AG08396 (cell line): ENCODE measurements at places on chromosomes 11 and 22.

- no peak for DNase-seq
Measured at GRCh38 chr11:40376331-40376730, 1083.1 kb downstream of the LRRC4C start.

DNA sequence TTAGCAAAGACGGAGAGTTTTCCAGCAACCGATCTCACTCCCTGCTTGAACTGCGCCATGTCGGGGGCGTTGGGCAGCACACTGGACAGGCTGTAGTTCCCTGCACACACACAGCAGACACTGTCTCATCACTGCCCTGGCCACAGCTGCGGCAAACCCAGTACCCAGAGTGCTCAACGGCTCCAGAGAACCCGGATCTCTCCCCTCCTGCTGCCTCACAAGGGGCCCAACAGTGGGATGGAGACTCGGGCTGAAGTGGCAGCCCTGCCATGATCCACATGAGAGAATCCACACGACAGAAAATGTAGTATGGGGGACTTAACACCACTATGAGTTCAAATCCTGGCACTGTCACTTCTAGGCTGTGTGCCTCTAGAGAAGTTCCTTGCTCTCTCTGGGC lies 58.0 kb downstream of the ARFGAP3 start:
- no peak for DNase-seq

- DNase-seq = no peak
Measured at GRCh38 chr11:101082813-101083212, 46.8 kb downstream of the PGR start.

GRCh38 chr11:74057249-74058151 lies 48.6 kb upstream of the UCP3 start:
- DNase-seq = peak; percentile 69

DNA sequence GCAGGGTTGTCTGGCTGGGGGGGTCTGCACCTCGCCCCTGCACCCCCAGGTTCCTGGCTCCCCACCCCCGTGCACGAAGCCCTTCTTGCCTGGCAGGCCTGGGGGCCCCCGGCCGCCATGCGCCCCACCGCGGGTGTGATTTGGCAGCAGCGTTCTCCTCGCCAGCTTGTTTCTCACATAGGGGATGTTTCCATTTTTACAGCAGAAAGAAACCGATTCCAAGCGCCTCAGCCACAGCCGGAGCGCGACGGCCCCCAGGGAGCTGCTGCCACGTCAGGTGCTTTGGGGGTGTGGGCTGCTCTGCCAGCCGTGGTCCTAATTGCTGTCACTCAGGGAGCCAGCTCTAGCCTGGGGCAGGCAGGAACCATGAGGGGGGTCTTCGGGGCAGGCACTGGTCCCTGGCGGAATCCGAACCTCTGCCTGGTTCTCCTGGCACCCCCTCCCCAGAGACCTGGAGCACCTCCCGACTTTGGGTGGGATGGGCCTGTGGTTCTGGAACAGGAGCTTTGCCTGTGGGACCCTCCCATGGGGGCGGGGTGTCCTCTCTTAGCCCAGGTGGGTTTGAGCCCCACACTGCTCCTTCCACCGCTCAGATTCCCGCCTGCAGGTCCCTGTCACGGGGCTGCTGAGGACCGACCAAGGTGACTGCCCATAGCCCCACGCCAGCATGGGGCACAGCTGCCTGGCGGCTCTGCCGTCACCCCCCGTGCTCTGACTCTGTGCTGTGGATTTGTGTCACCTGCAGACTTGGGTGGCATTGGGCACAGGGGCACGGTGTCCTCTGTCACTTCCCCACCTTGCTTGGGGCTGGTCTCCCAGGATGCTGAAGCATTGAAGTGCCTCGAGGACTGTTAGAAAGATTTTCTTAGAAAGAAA lies 54.0 kb downstream of the RTN4R start:
- no peak for DNase-seq

DNA sequence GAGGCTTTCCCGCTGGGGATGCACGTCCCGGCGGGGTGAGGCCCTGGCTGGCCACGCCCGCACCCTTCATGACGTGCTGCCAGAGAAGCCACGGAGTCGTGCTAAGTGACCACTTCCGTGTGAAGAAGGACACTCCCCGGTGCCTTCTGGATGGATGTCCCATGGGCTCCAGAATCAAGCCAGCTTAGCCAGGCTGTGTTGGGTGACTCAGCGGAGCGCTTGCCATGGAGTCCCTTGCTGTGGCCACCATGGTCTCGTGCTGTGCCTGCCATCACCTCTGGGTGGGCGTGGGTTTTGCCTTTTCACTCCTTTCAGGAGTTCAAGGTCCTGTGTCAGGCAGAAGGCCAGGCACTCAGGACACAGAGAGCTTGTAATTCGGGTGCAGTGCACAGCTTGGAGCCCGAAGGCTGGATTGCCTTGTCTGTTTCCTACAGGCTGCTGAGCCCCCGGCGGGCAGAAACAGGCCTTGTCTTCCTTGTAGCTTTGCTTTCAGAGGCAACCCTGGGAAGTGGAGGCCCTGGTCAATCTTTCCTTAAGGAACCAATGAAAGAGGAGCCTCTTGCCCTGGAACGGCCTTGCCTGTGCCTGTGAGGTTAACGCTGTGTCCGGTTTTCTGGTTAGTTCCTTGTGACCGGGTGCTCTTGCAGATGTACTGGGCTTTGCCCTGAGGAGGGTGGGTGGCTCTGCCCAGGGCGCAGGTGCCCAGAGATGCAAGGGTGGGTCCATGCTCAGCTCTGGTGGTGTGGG lies 268.6 kb downstream of the TBC1D22A start:
- DNase-seq = no peak

GRCh38 chr11:96049426-96049825 lies 125.5 kb upstream of the MTMR2 start:
- no peak for DNase-seq

GRCh38 chr11:32079553-32079952 lies 11.3 kb upstream of the RCN1 start:
- DNase-seq = no peak

DNA sequence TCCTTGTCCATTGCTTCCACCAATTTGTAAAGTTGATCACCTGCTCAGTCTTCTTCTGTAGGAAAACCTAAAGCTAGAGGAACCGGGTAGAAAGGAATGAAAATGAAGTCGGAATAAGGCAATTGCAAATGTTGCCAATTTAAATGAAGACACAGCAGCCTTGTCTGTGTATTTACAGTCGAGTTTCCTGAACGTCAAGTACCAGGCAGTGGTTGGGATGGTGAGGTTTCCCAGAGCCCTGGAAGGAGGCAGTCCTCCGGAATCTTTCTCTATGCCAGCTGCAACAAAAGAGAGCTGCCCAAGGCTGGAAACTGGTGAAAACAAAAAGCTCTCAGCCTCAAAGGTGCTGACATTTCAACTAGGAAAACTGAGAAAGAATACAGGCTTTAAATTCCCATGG lies 17.7 kb downstream of the MAJIN start:
- no peak for DNase-seq

DNA sequence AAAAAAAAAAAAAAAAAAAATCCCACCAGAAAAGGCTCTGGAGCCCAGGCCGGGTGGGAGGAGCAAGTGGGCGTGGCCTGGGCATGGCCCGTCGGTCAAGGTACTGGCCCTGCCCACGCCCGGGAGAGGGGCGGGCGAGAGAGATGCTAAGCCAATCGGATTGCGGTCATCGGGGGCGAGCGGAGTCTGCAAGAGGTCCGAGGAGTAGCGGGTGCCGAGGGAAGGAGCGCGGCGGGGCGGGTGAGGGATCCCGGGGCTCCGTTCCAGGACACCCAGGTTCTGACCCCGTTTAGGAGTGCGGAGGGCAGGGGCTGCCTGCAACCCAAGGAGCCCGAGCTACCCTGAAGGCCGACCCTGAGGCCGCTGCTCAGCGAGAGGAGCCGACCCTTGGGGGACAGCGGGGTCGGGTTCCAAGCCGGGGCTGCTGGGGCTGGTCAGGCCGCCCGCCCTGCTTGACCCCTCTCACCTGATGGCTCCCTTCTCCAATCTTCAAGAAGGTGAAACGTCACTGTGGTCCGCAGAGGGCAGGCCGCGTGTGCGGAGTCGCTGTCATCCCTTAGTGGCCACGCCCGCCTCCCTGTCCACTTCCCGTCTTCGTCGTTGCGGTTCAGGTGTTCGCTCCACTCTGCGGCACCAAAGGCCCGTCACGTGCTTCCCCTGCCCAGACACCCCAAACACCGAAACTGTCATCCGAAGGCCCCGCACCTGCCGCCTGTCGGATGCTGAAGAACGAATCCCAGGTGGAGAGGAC lies 11.1 kb upstream of the TAB1 start:
- DNase-seq = peak; percentile 98

DNA sequence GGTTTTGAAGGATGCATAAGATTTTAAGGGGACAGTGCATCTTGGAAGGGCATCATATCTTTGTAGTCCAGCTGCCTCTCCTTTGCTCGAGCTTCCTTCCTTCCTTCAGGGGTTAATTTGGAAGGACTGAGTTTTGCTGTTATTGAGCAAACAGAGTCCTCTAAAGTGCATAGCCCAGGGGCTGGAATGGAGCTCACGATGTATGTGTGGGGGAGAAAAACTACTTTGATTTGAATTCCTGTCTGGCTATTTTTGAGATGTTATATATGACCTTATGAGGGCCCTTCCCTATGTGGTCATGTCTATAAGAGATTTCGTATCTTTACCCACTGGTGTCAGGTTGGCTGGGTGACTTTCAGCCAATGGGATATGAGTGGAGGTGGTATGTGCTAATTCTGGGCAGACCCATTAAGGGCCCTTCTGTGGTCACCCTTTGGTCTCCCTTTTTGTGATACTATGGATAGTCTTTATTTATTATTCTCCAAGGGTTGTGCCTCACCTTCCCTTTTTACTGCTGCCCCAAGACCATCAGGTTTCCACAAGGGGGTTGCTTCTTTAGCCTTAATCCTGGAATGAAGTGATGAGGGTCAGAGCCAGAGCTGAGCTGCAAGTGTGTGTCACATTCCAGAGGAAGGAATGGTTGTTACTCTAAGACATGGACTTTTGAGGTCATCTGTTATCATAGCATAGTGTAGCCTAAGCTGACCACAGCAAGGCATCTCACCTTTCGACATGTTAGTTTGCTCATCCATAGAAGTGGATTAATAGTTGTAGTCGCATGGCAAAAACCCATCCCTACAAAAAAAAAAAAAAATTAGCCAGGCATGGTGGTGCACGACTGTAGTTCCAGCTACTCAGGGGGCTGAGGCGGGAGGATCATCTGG lies 54.6 kb downstream of the LRRC74B start:
- DNase-seq = no peak

DNA sequence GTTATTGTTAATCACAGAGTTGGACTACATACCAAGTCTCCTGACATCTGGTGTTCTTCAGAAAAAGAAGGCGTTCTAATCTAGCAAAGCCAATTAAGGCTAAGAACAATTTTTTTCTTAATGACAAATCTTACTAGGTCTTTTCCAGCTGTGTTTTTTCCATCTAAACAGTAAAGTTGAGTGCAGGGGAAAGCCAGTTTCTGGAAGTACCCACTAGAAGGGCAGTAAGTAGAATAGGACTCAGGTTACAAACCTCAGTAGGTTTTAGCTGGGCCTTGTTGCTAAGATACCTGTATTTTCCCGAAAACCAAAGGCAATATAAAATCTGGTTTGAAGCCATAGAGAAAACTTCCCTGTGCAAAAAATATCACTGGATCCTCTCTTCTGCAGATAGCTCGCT lies 351.9 kb downstream of the ETS1 start:
- DNase-seq = no peak

GRCh38 chr22:19806213-19807160 lies 45.9 kb downstream of the TBX1 start:
- DNase-seq = no peak

GRCh38 chr22:45483918-45484499 lies 18.7 kb upstream of the FBLN1 start:
- no peak for DNase-seq

DNA sequence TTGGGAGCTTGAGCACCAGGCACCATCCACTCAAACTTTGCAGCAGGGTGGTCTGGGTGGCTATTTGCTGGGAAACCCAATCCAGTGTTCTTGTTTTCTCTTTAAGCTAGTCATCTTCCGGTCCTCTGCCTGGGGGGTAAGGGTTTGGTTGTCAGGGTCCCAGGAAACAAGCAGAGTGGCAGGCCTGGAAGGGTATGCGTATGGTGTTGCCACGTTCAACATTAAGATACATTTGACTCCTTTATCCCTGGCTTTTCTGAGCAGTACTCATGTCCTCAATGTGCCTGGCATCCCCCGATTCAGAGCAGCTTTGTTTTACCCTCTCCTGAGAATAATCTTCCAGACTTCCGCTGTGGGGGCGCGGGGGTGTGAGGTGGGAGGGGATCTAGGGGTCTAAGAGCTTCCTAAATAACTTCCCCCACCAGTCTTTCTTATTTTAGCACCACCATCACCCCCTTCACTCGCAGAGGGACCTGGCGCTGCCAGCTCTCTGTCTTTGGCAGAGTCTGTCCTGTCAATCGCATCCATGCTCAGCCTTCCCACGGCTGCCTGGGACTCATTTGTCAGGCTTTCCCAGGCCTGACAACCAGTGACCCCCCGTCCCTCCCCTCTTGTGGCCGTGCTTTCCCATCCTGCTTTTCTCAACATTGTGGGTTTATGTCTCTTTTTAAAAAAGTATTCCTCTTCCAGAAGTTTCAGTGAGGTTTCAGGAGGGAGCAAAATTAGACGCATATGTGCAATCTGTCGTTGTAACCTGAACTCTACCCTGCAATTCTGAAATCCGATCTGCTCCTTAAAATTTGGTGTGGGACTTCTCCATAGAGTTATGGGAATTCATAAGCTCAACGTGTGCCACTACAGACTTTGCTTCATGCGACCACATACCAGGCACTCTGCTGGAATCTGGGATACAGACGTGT lies 27.0 kb upstream of the RBFOX2 start:
- no peak for DNase-seq

DNA sequence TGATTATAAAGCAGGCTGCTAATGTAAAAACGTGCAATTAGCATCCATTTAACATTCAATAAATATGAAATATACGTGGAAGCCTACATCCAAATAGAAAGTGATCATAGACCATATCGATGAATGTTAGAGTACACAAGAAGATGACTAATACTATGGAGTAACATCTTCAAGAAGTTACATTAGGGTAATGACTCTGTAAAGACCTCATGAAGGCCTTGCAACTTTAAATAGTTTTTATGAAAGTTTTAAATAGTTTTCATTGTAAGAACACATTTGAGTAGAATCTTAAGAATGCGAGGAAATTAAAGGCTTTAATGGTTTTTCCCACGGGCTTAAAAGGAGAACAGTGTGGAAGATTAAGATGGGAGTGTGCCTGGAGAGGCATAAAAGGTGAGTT lies 1.4 kb downstream of the TRIM34 start:
- DNase-seq = no peak

DNA sequence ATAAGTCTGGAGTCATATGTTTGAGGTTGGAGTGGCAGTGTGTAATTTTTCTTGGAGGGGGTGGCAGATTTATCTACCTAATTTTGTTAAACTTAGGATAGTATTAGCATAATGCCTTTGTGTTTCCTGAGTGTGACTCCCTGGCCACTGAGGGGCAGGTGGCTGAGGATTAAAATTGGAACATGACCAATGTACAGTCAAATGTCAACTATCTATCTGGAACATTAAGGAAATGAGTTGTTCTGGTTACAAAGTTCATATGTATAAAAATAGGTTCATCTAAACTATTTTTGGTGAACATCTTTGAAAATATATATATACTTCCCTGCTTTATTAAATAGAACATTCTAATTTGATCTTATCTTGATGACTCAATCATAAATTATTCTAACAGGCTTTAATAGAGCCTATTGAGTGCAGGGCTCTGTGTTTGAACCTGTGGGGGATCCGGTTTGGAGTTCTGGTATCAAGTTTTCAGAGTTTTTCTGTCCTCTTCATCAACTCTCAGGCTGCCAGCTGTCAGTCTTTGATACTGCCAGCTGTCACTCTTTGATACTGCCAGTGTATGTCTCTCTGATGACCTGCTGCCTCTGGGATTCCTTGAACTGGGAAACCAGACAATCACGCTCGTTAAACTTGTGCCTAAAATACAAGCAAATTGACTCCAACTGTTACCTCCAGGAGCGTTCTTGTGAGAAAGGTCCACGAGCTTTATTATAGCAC lies 309.6 kb downstream of the METTL15 start:
- DNase-seq = no peak

- DNase-seq = no peak
Measured at GRCh38 chr22:50456466-50457234, 18.2 kb downstream of the SBF1 start.
